ENCODE measurements at places on chromosomes 13 and 19.
A peak's percentile ranks its signal among the peaks of the same experiment; 100 is the strongest.

DNA sequence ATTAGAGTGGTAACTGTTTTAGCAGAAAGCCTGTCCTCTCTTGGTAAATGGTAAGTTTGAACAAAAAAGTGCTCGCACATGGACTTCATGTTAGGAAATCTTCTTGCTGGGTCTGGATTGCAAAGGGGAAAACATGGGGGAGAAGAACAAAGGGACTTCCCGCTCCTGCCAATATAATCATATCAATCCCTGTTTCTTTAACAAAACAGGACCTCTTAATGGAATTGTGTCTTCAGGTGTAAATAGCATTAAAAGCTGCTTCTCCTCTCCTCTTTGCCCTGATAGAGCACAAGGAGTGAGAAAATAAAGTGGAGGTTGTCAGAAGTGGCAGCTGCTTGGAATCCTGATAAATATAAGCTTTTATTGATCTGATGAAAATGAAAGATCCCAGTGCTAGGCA lies 20.4 kb upstream of the ZNF536 start:
- no peak for DNase-seq

DNA sequence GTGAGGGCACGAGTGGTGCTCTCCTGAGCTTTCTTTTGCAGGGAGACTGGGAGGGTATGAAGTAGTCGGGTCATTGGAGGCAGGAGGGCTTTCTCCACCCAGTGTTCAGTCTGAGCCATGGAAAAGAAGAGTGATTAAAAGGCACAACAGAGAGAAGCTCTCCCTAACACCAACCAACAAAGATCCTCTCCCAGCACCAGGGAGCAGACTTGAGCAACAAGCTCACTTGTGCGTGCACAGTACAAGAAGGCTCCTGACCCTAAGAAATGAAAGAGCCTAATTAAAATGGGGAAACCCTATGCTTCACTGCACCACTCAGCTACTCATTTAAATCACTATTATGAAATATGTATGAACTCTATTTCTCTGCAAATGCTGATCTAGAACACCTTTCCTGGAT lies 276.3 kb upstream of the SOX21 start:
- no peak for DNase-seq

- DNase-seq, result no peak
These were observed 13.5 kb downstream of the ZFR2 start for GRCh38 chr19:3855320-3855719.

DNA sequence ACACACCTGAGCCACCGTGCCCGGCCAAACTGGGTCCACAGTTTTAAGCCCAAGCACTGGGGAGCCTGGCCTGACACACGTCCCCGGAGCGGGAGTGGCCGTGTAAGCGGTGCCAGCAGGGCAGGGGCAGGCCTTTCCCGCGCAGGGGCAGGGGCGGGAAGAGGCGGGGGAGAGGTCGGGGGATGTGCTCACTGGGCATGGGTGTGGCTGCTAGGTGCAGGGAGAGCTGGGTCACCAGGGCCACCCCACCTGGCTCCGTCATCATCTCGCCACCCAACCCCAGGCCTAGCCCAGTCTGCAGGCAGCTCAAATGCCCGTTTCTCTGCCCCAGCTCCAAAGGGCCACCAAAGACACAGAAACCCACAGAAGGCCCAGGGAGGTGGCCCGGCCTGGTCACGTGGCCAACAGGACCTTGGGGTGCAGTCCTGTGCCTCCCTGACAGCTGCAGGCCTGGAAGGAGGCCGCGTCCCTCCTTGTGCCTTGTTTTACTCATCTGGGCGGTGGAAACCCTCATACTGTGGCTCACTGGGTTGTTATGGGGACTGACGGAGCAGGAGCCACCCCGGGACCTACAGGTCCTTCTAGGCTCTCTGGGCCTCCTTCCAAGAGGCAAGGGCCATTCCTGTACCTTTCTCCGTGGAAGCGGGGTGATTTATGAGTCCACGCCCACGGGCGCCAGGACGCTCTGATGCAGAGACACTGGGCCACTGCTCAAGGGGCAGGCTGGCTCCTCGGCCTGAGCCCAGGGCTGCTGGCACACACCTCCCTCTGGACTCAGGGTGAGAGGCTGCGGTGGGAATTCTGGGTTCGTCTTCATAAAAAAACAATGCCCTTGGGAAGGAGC lies 27.7 kb downstream of the MAP2K2 start:
- DNase-seq, result no peak

DNA sequence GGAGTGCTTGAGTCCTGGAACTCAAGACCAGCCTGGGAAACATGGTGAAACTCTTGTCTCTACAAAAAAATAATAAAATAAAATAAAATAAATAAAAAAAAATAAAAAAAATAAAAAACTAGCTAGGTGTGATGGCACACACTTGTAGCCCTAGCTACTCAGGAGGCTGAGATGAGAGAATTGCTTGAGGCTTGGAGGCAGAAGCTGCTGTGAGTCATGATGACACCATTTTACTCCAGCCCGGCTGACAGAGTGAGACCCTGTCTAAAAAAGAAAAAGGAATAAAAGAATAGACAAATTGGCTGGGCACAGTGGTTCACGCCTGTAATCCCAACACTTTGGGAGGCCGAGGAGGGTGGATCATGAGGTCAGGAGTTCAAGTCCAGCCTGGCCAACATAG lies 1168.9 kb downstream of the SLITRK5 start:
- DNase-seq, result no peak

- peak; percentile 66 for DNase-seq
These were observed 93.4 kb downstream of the FLT1 start for GRCh38 chr13:28401303-28402056.

DNA sequence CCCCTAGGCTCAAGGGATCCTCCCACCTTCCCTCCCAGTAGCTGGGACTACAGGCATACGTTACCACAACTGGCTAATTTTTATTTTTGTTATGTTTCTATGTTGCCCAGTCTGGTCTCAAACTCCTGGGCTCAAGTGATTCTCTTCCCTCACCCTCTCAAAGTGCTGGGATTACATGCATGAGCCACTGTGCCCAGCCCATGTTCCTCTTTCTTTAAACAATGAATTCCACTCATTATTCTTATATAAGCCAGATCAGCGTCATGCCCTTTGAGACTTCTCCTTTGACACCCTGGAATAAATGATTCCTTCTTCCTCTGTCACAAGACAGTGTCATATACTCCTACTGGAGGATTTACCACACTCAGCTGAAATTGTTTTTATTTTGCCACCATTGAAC lies 519.9 kb upstream of the SPRY2 start:
- no peak for DNase-seq

- peak; percentile 96 for DNase-seq
These were observed 7.1 kb downstream of the RFX2 start for GRCh38 chr19:6103217-6103644.

GRCh38 chr13:107284173-107284572 lies 716.2 kb upstream of the ARGLU1 start:
- DNase-seq, result no peak

GRCh38 chr13:55497486-55497885 lies 1643.2 kb upstream of the PRR20A start:
- no peak for DNase-seq

All from foreskin fibroblast (primary cell).